ENCODE measurements at places on chromosomes 6 and 20.

GRCh38 chr6:129111853-129112252 is 228.9 kb downstream of the LAMA2 start:
- no peak for DNase-seq

DNA sequence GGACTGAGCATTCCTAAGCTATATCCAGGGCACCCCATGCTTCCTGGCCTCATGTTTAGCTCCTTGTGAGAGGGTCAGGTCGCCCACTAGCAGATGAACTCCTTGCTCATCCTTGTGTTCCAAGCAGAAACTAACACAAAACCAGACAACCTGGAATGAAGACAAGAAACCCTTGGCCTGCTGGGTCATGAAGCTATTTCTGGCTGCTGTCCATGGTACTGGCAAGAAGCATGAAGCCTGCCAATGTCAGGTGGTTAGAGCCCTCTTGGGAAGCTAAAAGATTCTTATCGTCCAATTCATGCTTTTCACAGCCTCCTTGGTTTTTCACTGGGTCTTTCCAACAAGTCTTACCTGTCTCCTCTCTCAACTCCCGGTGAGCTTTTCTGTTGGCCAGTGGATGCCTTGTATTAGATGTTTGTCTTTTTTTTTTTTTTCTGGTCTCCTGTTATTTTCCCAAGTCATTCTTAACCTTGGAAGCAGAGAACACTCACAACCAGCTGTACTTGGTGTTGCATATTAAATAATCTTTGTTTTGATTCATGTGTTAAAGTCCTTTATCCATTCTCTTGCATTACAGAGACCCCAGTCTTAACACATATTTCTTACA is 180.3 kb downstream of the ANKRD60 start:
- no peak for DNase-seq

DNA sequence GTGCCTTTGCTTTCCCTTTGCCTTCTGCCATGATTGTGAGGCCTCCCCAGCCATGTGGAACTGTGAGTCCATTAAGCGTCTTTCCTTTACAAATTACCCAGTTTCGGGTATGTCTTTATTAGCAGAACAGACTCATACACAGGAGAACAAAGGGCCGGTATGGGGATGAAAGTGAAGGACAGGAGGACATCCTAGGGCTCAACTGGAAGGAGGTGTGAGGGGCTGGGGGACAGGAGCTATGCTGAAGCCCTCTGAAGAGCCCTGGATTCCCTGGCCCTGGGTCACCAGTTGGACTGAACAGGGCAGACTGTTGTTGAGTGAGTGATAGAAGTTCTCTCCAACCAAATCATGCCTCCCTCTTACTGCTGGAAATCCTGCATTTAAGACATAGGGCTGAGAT is 105.8 kb downstream of the SCML4 start:
- no peak for DNase-seq

DNA sequence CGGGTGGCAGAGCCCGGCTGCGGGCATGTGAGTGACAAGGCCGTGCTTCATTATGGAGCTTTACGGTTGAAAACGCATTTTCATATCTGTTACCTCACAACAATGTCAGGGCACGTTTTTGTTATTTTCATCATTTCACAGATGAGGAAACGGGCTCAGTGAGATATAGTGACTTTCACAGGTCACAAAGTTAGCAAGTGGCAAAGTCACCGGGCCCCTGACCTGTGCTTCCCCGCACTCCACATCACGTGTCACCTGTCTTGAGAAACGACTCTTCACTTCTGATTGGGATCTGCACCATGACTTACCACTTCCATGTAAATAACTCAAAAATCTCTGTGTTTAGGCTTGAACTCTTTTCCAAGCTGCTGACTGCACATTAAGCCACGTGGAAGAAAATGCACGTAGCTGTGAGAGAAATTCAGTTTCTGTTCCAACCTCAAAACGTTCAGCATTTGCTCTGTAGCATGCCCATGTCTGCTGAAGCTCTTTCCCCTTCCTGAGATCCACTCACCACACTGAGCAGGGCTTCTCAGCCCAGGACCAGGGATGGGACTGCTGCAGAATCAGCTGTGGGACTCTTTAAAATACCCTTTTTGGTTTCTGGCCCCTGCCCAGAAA is 107.2 kb downstream of the ARMC2 start:
- no peak for DNase-seq

GRCh38 chr6:149450679-149451375 is 34.0 kb downstream of the ZC3H12D start:
- peak; percentile 15 for DNase-seq

GRCh38 chr20:31698803-31699718 is 23.6 kb downstream of the BCL2L1 start:
- DNase-seq = peak; percentile 97

- no peak for DNase-seq
Observed at GRCh38 chr6:23021487-23021886, 452.1 kb downstream of the HDGFL1 start.

DNA sequence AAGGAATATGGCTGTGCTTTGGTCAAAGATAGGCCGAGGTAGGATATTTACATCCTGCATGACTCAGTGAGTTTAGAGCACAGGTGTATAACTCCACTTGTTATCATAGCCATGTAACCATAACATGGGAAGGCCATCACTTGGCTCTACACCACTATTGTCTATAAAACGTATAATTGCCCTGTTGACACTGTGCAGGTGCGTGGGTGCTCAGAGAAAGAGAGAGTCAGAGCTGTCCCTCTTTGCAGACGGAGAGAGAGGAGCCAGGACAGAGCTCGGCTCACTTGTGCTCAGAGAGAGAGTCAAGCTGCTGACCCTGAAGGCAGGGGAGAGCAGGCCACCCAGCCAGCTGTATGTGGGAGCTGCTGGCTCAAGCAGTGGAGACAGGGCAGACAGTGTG is 46.0 kb downstream of the OR2B6 start:
- no peak for DNase-seq
